ENCODE measurements at places on chromosomes 5 and 9.

DNA sequence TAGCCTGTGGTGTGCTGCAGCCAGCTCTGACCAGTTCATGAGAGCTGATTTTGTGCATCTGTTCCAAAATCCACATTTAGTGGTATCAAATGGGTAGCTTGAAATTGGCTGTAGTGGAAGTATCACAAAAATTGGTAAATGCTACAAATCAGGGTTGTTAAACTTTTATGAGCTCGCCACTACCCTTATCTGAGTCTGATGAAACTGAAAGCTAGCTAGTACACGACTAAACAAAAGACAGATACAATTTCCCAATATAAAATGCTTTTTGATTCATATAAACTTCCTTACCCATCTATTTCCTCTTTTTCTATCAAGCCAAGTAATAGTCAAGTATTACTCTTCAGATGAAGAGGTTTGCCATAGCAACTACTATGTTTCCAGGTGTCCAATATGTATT lies 392.0 kb downstream of the TMEM161B start:
- no peak for DNase-seq

DNA sequence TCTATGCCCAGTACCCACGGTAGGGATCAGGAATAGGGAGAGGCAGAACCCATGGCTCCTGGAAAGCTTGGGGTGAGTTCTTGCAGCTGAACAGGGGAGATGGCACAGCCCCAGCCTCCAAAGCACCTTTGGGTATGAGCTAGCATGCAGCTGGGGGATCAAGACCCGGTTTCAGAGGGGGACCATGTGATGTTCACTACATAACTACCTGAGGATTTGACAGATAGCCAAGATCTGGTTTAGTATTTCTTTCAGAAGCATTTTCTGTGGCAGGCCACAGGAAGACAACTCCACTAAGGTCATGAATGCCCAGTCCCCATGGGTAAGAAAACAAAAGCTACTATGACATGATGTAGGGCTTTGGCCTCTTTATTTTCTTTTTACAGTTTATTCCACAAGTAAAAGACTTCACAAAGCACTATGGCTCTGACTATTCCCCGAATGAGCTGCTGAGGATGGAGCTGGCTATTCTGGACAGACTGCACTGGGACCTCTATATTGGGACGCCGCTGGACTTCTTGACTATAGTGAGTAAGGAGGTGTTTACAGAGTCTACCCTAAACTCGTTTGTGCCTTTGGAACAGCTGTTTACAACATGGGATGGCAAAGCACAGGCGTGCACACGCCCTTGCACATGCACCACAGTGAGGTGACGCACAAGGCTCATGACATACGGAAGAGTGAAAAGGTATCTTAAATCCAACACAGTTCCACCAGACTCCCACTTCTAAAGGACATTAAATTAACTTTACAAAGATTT lies 3.4 kb downstream of the CCNI2 start:
- no peak for DNase-seq

GRCh38 chr9:71333321-71333720 lies 211.9 kb upstream of the TRPM3 start:
- DNase-seq = no peak

DNA sequence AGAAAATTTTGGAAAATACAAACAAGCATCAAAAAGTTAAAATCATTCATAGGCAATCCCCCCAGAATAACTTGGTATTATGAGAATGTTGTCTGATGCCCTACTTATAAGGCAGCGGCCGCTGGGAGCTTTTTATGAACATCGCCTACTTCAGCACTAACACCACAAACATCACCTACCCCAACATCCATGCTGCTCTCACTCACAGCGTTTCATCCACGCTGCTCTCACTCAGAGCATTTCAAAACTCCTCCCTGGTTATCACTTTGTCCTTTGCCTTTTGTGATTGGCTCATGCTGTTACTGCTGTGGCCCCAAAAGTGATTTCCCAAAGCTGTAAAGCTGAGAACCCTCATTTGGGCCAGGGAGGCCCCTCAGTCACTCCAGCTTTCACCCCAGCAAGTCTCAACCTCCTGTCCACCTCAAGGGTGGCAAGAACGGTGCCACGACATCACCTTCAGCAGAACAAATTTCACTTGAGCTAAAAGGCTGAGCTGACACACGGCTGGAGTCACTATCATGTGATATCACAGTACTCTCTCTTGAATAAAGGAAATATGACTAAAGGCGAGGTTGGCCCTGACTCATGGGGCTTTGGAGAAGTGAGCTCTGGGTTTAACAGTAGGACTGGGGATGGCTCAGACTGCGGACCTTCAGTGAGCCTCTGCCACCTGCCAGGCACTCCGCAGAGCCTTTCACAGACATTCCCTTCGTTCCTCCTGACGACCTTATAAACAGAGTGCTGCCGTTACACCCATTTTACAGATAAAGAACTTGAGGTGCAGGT lies 25.2 kb downstream of the SHC3 start:
- peak; percentile 62 for DNase-seq

- DNase-seq = no peak
Measured at GRCh38 chr9:109599711-109600110, 101.6 kb upstream of the PTPN3 start.

GRCh38 chr9:36940881-36941280 lies 93.2 kb downstream of the PAX5 start:
- DNase-seq = no peak

DNA sequence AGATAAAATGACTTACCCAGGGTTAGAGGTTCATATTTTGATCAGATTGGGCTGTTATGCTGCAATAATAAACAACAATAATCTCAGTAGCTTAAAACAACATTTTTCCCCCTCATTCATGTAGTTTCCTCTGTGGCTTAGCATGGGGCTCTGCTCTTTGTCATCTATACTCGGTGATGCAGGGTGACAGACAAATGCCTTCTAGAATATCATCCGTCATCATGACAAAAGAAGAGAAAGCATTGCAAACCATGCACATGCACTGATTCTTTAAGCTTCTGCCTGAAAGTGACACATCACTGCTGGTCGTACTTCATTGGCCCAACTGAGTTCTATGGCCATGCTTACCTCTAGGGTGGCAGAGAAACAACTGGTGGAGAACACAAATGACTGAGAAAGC lies 58.8 kb upstream of the MAMDC2 start:
- no peak for DNase-seq

DNA sequence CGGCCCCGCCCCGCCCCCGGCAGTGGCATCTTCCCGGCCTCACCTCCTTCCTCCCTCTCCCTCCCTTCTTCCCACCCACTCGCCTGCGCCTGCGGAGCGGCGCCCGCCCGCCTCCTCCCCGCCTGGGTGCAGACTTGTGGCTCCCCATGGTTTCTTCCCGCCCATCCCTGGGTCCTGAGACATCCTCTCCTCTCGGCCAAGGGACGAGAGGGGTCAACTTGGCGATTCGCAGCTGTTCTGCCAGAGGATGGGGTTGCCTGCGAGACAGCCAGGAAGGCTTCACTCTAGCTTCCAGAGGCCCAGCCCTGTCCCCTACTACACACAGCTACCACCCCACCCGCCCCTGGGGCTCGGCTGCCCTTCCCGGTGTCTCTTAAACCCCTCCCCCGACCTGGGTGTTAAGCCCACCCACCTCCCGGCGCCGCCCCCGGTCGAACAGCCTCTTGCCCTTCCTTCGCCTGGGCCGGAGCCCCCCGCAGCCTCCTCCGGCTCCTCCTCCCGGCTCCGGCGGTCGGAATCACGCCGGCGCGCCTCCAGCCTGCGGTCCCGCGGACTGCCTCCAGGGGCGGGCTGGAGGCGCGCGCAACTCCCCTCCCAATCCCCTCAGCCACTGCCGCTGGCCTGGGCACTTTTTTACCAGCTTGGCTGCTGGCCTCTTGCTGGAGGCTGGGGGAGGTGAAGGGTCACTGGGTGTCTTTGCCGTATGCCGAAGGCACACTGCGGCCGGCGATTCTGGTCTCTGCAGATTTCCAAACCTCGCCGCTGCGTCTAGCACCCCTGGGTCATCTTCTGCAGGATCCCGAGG lies 1.9 kb downstream of the JADE2 start:
- peak; percentile 94 for DNase-seq

- DNase-seq = no peak
Measured at GRCh38 chr9:33425128-33425533, 22.3 kb downstream of the AQP3 start.

DNA sequence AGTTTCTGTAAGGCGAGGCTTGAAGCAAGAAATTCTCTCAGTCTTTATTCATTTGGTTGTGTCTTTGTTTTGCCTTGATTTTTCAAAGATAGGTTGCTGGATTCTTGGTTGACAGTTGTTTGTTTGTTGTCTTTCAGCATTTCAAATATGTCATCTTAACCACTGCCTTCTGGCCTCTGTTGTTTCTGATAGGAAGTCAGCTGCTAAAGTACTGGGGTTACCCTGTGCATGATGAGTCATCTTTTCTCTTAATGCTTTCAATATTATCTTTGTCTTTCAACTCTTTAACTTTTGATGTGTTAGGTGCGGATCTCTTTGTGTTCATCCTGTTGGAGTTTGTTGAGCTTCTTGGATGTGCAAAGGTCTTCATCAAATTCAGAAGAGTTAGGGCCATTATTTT lies 1571.3 kb downstream of the MAT2B start:
- DNase-seq = no peak

DNA sequence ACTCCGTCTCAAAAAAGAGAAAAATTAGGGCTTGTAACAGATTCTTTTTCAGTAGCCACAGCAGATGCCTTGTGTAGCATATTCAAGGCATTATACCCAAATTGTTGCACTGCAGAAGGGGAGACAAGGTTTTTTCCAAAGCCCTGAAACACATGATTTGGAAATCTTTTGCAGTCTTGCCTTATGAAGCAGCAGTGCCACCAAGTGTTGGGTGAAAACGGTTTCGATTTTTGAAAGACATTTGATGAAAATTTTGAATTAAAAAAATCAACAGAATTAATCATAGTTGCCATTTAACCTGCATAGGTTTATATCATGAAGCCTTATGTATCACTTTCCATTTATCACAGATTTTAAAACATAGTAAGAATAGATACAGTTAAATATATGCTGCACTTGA lies 479.5 kb downstream of the TAF11L14 start:
- DNase-seq = peak; percentile 6

GRCh38 chr5:157326440-157327005 lies 60.6 kb downstream of the CYFIP2 start:
- no peak for DNase-seq

GRCh38 chr9:109401169-109401989 lies 80.5 kb upstream of the EPB41L4B start:
- DNase-seq = peak; percentile 19

All from muscle of back (tissue), 13 donors.